Activated CD4-positive, alpha-beta memory T cell treated with anti-CD3 and anti-CD28 coated beads, Interleukin-2, amount 10 ng/mL, durations not matched to agents 7 days and 5 days (primary cell): ENCODE measurements at places on chromosomes 4 and X.

DNA sequence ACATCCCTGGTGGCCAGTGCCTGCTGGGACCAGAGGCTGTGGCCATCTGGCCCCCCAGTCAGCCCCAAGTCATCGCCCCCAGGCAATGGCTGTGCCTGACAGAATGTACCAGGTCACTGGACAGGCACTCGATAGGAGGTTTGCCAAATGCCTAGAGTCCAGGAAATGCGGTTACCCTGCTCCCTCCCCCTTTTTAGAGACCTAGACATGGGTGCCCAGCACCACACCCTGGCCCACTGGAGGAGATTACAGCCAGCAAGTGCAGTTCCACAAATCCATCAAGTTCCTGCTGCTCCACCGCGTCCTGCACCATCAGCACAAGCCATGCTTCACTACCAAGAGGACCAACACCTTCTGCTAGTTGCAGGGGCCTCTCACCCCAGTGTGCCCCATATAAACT, 16.2 kb upstream of the ZFX start:
- no peaks in the 10 kb centered on the region for H3K36me3 ChIP-seq
- H3K27me3 ChIP-seq: no peaks in the 10 kb centered on the region
- no peak overlapping the region for H3K4me3 ChIP-seq
- no peak for DNase-seq
- H3K4me1 ChIP-seq: no peaks in the 10 kb centered on the region
- no peak overlapping the region for H3K27ac ChIP-seq

DNA sequence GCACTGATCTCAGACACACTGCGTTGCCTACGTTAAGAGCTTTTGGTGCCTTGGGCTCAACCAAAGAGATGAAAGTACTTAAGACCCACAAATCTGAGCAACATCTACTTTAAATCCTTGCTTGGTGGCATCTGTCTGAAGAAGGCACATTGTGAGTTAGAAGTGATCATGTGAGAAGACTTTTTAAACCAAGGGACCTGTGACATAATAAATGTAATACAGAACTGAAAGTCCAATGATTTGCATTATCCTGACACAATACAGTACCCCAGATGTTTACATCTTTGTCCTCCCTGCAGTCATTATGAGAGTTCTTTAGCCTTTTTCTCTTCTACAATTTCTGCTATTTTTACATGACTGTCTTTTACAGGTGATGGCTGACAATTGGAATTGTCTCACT, 96.7 kb upstream of the FTHL17 start:
- H3K4me3 ChIP-seq: no peak overlapping the region
- H3K36me3 ChIP-seq: no peaks in the 10 kb centered on the region
- no peak overlapping the region for H3K27ac ChIP-seq
- no peaks in the 10 kb centered on the region for H3K27me3 ChIP-seq
- H3K4me1 ChIP-seq: no peaks in the 10 kb centered on the region

DNA sequence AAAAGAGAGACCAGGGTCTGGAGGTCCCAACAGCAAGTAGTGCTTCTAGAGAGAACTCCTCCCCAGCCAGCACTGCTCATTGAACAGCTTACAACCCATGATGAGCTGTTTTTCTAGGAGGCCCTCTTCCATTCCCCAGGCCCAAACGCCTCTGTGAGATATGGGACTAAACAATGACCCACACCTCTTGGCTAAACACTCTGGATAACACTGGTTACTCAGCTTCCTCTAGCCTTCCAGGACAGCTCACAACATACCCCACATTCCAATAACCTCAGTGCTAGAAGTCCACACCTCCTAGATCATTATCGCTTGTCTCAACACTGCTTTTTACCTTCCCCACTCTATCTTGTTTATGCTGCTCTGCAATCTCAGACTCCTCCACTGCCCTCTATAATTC, 35.4 kb upstream of the PGRMC2 start:
- H3K36me3 ChIP-seq: no peaks in the 10 kb centered on the region
- H3K27ac ChIP-seq: no peak overlapping the region
- no peaks in the 10 kb centered on the region for H3K27me3 ChIP-seq
- DNase-seq: no peak

DNA sequence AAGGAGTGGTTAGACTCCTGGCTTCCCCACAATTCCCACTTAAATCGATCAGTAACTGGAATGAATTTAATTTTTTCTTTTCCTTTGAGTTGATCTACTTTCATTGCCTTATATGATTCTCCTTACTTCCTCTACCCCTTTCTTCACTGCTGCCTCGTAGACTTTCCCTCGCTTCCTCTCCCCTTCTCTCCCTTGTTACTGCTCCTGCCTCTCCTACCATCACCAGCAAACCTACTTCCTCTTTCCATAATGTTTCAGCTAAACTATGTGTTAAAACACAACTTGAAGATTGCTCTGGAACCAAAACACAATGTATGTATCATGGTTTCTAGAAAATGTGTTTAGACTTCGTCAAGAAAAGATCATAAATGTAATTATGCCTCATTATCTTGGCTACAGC, 132.0 kb upstream of the TET2 start:
- no peak overlapping the region for H3K4me3 ChIP-seq
- peaks cover 5% of the 10 kb centered on the region for H3K27me3 ChIP-seq
- no peak for DNase-seq
- no peaks in the 10 kb centered on the region for H3K4me1 ChIP-seq
- no peaks in the 10 kb centered on the region for H3K36me3 ChIP-seq

DNA sequence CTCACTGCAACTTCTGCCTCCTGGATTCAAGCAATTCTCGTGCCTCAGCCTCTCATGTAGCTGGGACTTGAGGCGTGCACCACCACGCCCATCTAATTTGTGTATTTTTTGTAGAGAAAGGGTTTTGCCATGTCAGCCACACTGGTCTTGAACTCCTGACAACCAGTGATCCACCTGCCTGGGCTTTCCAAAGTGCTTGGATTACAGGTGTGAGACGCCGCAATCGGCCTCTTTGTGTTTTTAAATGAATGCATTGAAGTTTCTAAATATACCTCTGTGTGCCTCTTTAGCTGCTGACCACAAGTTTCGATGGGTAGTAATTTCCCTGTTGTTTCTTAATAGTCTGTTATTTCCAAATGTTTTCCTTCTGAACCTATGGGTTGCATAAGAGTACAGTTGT, 765.3 kb upstream of the GRIA3 start:
- H3K4me1 ChIP-seq: no peaks in the 10 kb centered on the region
- H3K27ac ChIP-seq: no peak overlapping the region
- no peaks in the 10 kb centered on the region for H3K27me3 ChIP-seq
- H3K4me3 ChIP-seq: no peak overlapping the region
- no peaks in the 10 kb centered on the region for H3K36me3 ChIP-seq

DNA sequence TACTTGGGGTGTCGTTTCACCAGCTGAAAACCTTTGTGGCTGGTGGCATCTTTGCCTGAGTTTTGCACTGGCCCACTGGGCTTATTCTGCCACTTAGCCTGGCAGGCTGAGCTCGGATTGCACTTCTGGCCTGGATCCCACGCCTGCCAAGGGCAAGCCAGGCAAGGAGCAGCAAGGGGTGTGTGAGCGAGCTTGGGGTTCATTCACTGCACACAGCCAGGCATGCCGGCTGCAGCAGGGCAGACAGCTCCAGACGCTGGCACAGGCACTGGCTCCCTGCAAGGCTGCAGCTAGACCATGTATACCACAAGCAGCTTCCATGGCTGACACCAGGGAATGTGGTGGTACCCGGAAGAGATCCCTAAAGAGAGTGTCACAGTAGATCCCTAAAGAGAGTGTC, 476.3 kb downstream of the EPHA5 start:
- no peak for DNase-seq
- H3K4me3 ChIP-seq: no peak overlapping the region
- no peaks in the 10 kb centered on the region for H3K4me1 ChIP-seq
- no peaks in the 10 kb centered on the region for H3K36me3 ChIP-seq
- H3K27ac ChIP-seq: no peak overlapping the region

- no peaks in the 10 kb centered on the region for H3K36me3 ChIP-seq
- H3K4me1 ChIP-seq: no peaks in the 10 kb centered on the region
Observed at GRCh38 chr4:19402581-19403065, 849.1 kb upstream of the SLIT2 start.

GRCh38 chr4:152771741-152772533, 7.6 kb downstream of the TIGD4 start:
- no peak overlapping the region for H3K4me3 ChIP-seq
- no peak for DNase-seq

- DNase-seq: no peak
- peaks cover 18% of the 10 kb centered on the region for H3K27me3 ChIP-seq
- H3K27ac ChIP-seq: no peak overlapping the region
- H3K4me1 ChIP-seq: no peaks in the 10 kb centered on the region
- no peaks in the 10 kb centered on the region for H3K36me3 ChIP-seq
Observed at GRCh38 chr4:78566834-78567499, 15.4 kb downstream of the ANXA3 start.

DNA sequence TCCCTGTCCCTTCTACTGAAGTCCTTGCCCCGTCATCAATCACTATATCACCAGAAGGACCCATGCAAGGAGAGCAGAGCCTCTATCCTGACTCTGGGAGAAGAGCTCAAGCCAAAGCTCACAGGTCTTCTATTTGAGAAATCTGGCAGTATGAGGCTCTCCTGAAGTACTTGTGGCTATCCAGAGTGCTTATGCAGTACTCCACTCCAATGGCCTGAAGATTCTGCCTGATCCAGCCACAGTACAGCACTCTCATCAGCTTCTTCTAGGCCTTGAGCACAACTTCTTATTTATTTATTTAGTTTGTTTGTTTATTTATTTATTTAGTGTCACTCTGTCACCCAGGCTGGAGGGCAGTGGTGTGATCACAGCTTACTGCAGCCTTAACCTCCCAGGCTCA, 13.0 kb downstream of the USP26 start:
- H3K4me1 ChIP-seq: no peaks in the 10 kb centered on the region
- no peak overlapping the region for H3K27ac ChIP-seq
- H3K4me3 ChIP-seq: no peak overlapping the region
- H3K36me3 ChIP-seq: no peaks in the 10 kb centered on the region
- no peaks in the 10 kb centered on the region for H3K27me3 ChIP-seq

DNA sequence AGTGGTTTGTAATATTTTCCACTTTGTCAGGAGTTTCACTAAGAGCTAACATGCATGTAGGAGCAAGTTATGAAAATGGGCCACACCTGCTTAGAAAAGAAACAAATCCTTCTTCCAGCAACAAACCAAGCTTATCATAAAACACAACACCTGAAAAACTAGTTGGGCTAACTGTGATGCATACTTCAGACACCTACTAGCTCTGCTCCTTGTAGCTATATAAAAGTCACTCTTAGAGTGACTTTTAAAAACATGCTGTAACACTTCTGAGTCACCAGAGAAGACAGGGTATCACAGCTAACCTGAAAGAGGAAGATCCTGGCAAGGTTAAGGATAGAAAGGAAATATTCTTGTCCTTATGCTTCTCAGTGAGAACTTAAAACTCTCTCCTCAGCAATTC, 3.6 kb upstream of the SLAIN2 start:
- no peak overlapping the region for H3K27ac ChIP-seq
- H3K4me3 ChIP-seq: no peak overlapping the region
- H3K27me3 ChIP-seq: peaks cover 3% of the 10 kb centered on the region

GRCh38 chr4:82467471-82467870, 37.1 kb downstream of the ENOPH1 start:
- H3K4me1 ChIP-seq: no peaks in the 10 kb centered on the region
- no peak overlapping the region for H3K4me3 ChIP-seq
- H3K27me3 ChIP-seq: no peaks in the 10 kb centered on the region
- no peak for DNase-seq

- no peak for DNase-seq
- H3K27ac ChIP-seq: no peak overlapping the region
- H3K36me3 ChIP-seq: peaks cover 36% of the 10 kb centered on the region
- no peak overlapping the region for H3K4me3 ChIP-seq
- H3K27me3 ChIP-seq: no peaks in the 10 kb centered on the region
Observed at GRCh38 chr4:110075083-110075738, 123.2 kb downstream of the ELOVL6 start.

- DNase-seq: no peak
- H3K4me1 ChIP-seq: peaks cover 29% of the 10 kb centered on the region
- H3K27me3 ChIP-seq: peaks cover 56% of the 10 kb centered on the region
- no peak overlapping the region for H3K4me3 ChIP-seq
Observed at GRCh38 chr4:30718021-30718542, 2.1 kb upstream of the PCDH7 start.

GRCh38 chr4:622996-623913, 2.1 kb upstream of the PDE6B start:
- H3K4me3 ChIP-seq: no peak overlapping the region
- no peak overlapping the region for H3K27ac ChIP-seq
- no peak for DNase-seq
- H3K36me3 ChIP-seq: no peaks in the 10 kb centered on the region
- no peaks in the 10 kb centered on the region for H3K4me1 ChIP-seq

GRCh38 chr4:88820698-88821415, 123.2 kb upstream of the NAP1L5 start:
- H3K4me1 ChIP-seq: peaks cover 32% of the 10 kb centered on the region
- peaks cover 3% of the 10 kb centered on the region for H3K27me3 ChIP-seq
- H3K36me3 ChIP-seq: no peaks in the 10 kb centered on the region
- no peak for DNase-seq
- H3K4me3 ChIP-seq: peak overlapping the region; percentile 25

DNA sequence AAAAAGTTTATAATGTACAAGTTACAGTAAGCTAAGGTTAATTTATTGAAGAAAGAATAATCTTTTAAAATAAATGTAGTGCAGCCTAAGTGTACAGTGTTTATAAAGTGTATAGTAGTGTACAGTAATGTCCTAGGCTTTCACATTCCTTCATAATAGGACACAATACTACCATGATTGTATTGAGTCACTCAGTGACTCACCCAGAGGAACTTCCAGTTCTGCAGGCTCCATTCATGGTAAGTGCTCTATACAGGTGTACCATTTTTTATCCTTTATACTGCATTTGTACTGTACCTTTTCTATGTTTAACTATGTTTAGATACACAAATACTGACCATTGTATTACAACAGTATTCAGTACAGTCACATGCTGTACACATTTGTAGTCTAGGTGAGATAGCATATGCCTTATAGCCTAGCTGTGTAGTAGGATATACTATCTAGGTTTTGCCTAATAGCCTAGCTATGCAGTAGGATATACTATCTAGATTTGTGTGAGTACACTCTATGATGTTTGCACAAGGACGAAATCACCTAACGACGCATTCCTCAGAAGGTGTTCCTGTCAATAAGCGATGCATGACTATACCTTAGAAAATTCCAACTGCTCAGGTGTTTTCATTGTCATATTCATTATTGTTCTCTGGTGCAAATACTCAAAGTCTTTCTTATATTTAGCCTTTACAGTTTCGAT, 5.5 kb upstream of the TMEM255A start:
- no peaks in the 10 kb centered on the region for H3K36me3 ChIP-seq
- no peak for DNase-seq
- H3K4me3 ChIP-seq: no peak overlapping the region
- H3K4me1 ChIP-seq: no peaks in the 10 kb centered on the region

DNA sequence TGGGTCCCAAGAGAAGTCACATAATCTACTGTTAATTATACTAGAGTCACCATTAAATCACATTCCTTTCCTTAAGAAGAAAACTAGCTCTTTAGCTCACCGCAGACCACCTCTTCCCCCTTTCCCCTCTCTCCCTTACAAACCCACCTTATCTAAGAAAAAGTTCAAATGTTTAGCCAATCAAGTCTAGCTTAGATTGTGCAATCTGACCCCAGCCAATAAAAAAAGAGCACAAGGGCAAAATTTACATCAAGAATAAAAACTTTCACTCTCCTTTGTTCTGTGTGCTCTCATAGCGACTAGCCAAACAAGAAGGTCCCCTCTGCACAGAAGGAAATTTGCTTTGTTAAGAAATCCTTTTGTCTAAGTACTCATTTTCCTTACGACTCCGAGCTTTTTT, 76.3 kb downstream of the TMEM156 start:
- no peaks in the 10 kb centered on the region for H3K27me3 ChIP-seq
- H3K36me3 ChIP-seq: peaks cover 12% of the 10 kb centered on the region
- H3K4me3 ChIP-seq: no peak overlapping the region
- DNase-seq: no peak
- H3K27ac ChIP-seq: no peak overlapping the region

GRCh38 chr4:21752616-21753015, 196.0 kb downstream of the KCNIP4 start:
- no peak overlapping the region for H3K4me3 ChIP-seq
- H3K27me3 ChIP-seq: no peaks in the 10 kb centered on the region
- no peak overlapping the region for H3K27ac ChIP-seq
